DMS79 treated with DMSO at 0.1 percent for 48 hours (cell line): ENCODE measurements at places on chromosomes 13 and 19.
A peak's percentile ranks its signal among the peaks of the same experiment; 100 is the strongest.

DNA sequence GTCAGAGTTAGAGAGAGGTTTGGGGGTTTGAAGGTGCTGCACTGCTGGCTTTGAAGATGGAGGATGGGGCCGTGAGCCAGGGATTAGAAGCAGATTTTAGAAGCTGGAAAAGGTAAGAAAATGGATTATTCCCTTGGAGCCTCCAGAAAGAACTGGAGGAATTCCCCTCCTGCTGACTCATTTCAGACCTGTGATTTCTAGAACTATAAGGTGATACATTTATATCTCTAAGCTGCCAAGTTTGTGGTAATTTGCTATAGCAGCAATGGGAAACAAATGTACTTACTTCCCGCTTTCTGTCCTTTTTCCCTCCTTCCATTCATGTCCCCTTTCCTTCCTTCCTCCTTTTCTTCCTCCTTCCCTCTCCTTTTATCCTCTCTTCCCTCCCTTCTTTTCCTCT lies 78.5 kb upstream of the PCDH8 start:
- no peak for DNase-seq

DNA sequence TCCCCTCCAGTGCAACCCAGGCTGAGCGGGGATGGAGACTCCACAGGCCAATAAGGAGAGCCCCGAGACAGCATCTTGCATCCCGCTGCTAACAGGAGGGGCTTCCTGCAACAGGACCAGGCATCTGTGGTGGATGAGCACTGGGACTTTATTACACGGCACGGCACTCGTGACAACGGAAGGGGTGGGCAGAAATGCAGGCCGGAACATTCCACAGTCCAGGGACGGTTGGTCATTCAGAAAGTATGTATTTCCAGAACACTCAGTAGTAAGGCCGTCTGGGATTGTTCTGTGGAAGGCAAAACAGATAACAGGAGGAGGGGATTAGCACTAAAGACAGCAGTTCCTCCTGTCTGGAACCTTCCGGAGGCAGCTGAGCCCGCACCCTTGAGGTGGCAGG lies 3.3 kb upstream of the TM6SF2 start:
- no peak for DNase-seq

GRCh38 chr19:48915757-48916156 lies 15.6 kb downstream of the NUCB1 start:
- DNase-seq, result peak; percentile 99

DNA sequence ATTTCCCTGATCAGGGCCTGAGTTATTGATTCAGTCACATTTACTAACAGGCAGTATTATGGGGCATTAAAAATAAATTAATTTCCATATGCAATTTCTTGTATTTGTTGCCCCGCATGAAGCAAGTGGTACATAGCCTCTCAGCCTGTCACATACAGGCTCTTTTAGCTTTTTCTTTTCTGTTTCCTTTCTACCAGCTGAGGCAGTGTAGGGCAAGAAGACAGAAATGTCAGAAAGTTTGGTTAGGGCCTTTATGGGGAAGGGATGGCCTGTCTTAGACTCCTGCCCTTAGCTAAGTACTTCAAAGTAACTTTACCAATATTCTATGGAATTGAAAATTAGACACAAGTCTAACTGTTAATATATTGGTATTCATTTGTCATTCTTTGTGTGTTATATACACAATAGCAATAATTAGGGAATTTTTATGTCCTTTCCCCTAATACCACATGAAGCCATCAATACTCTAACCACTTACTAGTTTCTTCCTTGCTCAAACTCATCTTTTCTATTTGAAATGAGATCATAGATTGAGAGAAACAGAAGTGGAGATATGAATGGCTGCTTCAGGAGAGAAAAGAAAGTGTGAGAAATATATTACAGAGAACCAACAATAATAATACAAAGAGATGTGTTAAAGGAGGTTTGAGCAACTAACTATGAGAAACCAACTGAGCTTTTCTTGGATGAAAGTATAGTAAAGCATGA lies 669.6 kb downstream of the PCDH17 start:
- DNase-seq, result no peak

DNA sequence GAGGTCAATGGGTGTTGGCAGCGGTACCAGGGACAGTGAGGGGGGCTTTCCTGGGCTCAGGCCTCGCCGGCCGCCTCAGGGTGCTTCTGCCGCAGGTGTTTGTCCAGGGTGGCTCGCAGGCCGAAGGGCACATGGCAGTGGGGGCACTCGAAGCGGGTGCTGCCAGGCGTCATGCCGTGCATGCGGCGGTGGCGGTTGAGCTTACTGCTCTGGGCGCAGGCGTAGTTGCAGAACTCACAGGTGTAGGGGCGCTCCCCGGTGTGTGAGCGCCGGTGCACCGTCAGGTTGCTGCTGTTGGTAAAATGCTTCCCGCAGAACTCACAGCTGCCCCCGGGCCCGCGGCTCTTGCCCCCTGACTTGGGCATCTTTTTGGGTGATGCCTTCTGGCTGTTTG lies 4.7 kb downstream of the ZNF296 start:
- no peak for DNase-seq

- no peak for DNase-seq
These were observed 37.1 kb upstream of the OLFM4 start for GRCh38 chr13:52991344-52992020.

DNA sequence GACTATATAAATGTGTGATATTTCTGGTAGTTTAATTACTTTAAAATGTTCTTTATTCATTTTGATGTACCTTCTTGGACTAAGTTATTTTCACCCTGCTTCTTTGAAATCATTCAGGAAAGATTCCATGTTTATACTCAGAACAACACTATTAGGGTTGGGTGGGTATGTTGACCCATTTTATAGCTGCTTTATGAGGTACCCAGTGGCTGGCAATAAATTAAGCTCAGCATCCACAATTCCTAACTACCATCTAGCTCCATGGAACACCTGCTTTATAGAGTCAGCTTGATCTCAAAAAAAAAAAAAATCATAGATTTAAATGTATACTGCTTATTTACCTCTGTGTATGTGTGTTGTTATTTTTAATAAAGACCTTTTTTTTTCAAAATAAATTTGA lies 78.9 kb upstream of the ZNF91 start:
- DNase-seq, result no peak

GRCh38 chr13:27980280-27980998 lies 8.1 kb downstream of the URAD start:
- DNase-seq, result no peak
